ENCODE measurements at places on chromosomes 4 and X. TPM values are rescaled to one million over a fixed set of nuclear protein-coding genes. Genes with fewer than 3 reads are reported as not detected.

Gene MAGEA8
- total RNA-seq, result not detected

Gene CT83
- total RNA-seq, result not detected

Gene N4BP2
- total RNA-seq, result 3.0 TPM

Gene ADH7
- not detected for total RNA-seq

Gene HELT
- total RNA-seq, result not detected

Gene NLGN4X
- not detected for total RNA-seq

Gene ZC4H2
- total RNA-seq, result 2.0 TPM

Gene FRAS1
- 1.2 TPM for total RNA-seq

Gene CDX4
- total RNA-seq, result not detected

Gene TXK
- total RNA-seq, result 0.86 TPM

Measured in myometrial cell (primary cell).